ENCODE measurements at places on chromosomes 3 and 15. TPM values are rescaled to one million over a fixed set of nuclear protein-coding genes. Genes with fewer than 3 reads are reported as not detected.

The CKMT1A gene
- total RNA-seq: not detected

The TMEM87A gene
- total RNA-seq: 19.9 TPM

The GHSR gene
- not detected for total RNA-seq

GRCh38 chr3:129182390-129183185, 1.1 kb downstream of the CNBP start:
- DNase-seq: peak; percentile 69

DNA sequence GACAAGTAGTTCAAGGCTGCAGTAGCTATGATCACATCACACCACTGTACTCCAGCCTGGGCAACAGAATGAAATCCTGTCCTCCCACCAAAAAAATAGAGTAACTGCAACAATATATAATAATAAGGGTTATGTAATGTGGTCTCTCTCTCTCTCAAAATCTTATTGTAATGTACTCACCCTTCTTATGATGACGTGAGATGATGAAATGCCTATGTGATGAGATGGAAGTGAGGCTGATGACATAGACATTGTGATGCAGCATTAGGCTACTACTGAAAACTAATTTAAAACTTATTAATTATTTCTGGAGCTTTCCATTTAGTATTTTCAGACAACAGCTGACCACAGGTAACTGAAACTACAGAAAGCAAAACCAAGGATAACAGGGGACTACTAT, 27.4 kb downstream of the TASOR start:
- DNase-seq: no peak

DNA sequence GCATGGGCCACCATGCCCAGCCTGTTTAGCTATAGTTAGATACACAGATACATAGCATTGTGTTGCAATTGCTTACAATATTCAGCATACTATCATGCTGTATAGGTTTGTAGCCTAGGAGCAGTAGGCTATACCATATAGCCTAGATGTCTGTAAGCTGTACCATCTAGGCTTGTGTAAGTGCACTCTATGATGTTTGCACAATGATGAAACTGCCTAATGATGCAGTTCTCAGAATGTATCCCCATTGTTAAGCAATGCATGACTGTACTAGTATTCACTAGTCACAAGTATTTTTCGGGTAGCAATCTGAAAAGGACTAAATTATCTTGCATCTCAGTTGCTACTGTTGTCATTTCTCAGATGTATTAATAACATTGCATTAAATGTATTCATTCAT, 16.0 kb downstream of the PIGB start:
- DNase-seq: no peak

DNA sequence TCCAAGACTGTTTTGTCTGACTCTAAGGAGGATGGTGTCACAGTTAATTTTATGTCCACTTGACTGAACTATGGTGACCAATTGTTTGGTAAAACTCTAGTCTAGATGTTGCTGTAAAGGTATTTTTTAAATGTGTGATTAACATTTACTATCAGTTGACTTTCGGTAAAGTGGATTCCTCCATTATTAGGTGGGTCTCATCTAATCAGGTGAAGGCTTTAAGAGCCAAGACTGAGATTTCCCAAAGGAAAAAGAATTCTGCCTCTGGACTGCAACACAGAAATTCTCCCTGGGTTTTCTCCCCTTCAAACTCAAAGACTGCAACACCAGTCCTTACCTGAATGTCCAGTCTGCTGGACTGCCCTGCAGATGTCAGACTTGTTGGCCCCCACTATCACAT, 118.9 kb downstream of the OXNAD1 start:
- DNase-seq: no peak
